SK-N-SH (cell line): ENCODE measurements at places on chromosomes 13 and 19.

DNA sequence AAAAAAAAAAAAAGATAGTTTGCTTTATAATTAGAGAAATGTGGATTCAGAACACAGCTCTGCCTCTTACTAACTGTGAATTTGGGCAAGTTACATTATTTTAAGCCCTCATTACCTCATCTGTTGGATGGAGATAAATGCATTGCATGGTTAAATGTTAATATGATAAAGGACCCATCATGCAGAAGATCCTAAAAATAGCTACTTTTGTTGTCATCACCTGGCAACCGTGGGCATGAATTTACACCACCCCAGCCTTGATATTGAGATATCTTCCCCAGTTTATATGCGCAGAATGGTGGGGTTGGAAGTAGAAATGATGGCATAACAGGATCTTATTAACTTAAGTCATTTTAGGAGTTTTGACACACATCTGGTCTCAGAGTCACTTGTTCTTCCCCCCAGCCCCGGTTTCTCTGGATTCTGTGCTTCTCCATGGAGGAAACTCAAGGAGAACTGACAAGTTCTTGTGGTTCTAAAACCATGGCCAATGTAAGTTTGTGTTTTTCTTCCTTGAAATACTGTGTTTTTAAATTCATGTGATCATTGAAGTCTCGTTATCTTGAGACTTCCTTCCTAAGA is 8.9 kb downstream of the ZNF546 start:
- no peak for DNase-seq

DNA sequence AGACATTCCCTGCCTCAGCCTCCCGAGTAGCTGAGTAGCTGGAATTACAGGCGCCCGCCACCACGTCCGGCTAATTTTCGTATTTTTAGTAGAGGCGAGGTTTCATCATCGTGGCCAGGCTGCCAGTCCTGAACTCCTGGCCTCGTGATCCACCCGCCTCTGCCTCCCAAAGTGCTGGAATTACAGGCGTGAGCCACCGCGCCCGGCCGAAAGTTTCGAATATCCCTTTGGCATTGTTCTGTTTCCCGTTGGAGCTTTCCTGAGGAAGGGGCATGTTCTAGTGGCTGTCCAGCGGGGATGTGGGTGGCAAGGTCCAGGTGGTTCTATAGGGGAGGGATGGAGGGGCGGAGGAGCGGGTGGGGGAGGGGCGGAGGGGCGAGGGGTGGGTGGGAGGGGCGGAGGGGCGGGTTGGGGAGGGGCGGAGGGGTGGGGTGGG is 2.1 kb upstream of the BSG start:
- peak; percentile 73 for DNase-seq

GRCh38 chr13:72700509-72700908 is 26.9 kb downstream of the MZT1 start:
- DNase-seq, result no peak

GRCh38 chr13:79511611-79512010 is 30.7 kb downstream of the NDFIP2 start:
- no peak for DNase-seq

- DNase-seq, result no peak
Observed at GRCh38 chr13:20501120-20501519, 24.5 kb downstream of the CRYL1 start.

- DNase-seq, result no peak
Observed at GRCh38 chr13:77065461-77066147, 38.6 kb upstream of the FBXL3 start.

DNA sequence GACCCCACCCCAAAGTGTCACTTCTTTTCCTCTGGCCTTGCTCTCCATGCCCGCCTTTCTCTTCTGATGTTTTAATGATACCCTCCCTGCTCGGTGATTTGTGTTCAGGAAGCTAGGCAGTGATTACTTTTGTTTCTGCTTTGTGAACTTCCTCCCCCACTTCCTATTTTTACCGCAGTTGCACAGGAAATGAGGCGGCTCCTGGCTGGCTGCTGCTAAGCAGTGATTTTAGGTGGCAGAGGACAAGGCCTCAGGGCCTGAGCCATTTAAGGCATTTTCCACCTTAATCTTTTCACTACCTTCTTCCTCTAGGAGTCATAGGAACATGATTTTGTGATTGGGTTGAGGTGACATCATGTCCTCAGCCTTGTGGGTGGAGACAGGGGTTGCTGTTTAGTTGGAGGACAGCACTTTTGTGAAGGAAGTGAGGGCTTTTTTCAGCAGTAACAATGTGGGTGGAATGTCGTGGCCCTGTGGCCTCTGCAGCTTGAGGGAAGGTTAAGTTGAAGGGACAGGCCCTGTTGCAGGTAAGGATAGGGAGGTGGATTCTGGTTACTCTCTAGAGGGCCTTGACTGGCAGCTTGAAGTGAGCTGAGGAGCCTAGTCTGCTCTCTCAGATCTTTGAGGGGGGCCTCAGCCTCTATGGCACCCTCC is 15.7 kb downstream of the GARRE1 start:
- no peak for DNase-seq

GRCh38 chr19:36686365-36687213 is 823 bp upstream of the ZNF567 start:
- no peak for DNase-seq

DNA sequence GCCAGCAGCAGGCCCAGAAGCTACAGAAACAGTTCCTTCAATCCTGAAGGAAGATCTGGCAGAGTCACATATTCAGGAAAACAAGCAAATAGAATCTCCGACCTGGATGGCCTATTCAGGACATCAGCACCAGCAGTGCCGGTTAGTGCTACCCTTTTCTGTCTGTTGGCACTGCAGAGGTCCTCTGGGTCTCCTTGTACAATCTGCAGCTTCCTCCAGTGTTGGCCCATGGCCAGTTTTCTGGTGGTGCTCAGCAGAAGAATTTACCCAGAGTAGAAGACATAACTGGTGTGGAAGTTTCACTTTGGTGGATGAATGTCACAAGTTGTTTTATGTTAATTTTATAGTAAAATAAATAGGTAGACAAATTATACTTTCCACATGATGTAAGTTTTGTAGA is 498.1 kb downstream of the COG6 start:
- DNase-seq, result no peak

DNA sequence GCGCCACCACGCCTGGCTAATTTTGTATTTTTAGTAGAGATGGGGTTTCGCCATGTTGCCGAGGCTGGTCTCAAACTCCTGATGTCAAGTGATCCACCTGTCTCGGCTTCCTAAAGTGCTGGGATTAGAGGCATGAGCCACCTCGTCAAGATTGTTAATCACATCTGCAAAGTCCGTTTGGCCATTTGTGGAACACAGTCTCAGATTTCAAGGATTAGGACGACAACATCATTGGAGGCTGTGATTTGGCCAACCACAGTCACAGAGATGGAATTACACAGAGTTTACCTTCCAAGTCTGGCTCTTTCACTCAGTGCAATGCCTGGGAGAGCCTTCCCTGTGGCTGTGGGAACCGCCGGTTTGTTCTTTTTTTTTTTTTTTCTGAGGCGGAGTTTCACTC is 17.8 kb downstream of the SULT2B1 start:
- DNase-seq, result no peak

GRCh38 chr13:25117312-25117711 is 21.4 kb downstream of the PABPC3 start:
- DNase-seq, result no peak

DNA sequence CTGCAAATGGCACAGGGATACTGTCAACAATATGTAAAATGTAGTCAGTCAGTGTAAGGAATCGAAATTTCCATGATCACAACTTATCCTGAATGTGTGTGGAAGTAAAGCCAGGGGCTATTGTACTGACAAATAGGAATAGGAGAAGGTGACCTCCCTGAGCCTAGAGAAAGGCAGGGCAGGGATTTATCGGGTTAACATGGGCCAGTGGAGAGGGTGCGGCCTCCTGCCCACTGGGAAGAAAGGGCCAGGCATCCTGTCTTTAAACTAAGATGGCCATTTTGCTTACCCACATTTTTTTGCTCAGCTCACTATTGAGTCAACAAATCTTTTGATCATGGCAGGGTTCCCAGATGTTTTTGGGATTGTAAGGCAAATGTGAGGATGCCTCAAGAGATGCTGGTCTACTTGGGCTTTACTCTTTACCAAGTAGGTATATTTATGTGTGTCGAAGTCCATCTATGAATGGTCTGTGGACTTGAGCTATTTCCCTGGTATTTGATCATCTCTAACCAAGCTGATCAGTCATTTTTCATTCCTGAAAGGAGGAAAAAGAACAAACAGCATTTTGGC is 116.6 kb upstream of the RNF113B start:
- no peak for DNase-seq

DNA sequence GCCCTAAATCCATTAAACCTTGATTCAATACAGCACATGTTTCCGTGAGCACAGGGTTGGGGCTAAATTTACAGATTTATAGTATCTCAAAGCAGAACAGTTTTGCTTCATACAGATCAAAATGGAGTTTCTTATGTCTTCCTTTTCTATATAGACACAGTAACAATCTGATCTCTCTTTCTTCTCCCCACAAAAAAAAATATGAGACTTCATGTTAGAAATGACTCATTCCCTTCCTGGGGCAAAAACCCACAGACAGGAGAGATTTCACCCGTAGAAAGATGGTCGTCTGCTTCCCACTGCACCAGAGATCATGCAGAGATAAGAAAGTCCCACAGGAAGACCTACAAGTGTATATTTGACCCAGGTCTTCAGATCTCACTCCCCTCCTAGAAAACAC is 7.7 kb upstream of the ZNF611 start:
- DNase-seq, result no peak

DNA sequence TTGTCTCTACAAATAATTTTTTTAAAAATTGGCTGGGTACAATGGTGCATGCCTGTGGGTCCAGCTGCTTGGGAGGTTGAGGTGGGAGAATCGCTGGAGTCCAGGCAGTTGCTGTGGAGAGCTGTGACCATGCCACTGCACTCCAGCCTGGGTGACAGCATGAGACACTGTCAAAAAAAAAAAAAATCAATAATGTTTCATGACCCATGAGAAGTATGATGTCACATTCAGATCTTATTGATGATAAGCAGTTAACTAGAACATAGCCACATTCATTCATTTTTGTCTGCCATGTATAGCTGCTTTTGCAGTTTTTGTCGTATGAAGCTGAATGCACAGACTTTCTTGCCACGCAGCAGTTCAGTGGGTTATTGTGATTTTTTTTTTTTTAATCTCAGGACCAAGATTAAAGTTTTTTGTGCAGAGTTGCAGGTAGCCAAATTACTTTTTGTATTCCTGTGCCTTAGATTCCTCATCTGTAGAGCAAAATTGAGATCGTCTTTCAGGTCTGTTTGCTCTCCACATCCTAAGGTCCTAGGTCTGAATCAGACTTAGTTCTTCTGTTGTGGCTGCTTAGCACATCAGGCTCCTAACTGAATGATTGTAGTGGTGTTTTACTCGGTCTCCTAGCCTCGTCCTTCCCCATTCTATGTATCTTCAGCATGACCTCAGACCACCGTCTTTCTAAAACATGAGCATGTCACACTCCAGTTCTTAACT is 145.2 kb downstream of the GGACT start:
- DNase-seq, result peak; percentile 10

DNA sequence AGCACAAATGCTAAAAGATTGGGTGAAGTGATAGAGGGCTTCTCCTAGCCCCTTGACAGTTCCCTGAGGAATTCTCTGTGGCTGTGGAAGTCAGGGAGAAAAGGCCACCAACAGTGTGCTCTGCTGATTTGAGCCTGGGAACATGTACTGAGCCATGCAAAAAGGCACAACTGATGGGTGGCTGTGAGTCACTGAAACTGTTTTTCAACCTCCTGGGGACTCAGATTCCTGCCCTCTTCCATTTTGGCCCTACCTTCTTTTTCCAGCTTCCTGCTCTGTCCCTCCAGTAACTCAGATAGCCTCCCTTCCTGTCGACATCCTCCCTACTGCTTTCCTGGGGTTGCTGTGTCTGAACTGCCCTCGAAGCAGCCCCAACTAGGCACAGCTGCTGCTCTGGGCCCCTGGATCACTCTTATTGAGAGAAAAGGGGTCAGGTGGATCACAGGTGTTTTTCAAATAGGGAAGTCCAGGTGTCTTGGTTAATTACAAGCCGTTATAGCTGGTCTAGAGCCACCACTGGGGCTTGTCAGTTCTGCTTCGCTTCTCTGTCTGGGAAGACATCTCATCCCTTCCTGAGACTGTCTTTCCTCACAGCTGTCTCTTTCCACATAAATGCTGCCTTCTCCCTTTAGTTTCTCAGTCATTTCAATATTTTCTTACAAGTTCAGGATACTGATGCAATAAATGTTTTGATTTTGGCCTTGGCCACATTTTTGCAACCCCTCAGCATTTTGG is 13.7 kb downstream of the FAM124A start:
- no peak for DNase-seq

DNA sequence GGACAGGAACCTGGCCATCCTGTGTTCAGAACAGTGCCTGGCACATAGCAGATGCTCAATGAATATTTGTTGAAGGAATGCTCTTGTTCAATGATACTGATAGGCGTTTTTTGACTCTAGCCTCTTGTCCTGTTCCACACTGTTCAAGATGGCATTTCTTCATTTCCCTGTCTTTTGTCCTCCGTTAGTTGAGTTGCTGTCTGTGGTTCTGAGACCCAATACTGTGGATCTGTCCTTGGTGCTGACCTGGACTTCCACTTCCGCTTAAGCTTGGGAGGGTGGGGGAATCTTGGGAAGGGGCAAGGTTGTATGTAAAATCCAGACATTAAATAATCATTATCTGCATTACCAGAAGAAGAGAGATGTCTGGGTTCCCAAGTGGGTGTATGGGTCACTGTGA is 8.3 kb upstream of the KCNN4 start:
- no peak for DNase-seq

GRCh38 chr19:49328741-49329140 is 3.8 kb upstream of the SLC6A16 start:
- DNase-seq, result no peak

DNA sequence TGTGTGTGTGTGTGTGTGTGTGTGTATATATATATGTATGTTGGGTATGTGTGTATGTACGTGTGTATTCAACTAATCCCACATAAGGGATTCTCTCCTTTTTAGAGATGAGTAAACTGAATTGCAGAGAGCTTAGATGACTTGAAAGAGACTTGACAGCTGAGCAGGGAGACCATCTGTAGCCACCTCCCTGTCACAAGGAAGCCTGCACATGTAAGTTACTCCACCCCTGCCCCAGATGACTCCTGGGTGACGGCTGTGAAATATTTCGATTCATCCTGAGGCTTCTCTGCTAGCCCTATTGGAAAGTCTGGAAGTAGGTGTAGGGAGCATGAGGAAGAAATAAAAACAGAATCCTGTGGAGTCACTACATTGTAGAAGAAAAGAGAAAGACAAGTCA is 480.4 kb downstream of the FOXO1 start:
- DNase-seq, result no peak

GRCh38 chr13:112574834-112575613 is 12.9 kb downstream of the TUBGCP3 start:
- DNase-seq, result no peak

DNA sequence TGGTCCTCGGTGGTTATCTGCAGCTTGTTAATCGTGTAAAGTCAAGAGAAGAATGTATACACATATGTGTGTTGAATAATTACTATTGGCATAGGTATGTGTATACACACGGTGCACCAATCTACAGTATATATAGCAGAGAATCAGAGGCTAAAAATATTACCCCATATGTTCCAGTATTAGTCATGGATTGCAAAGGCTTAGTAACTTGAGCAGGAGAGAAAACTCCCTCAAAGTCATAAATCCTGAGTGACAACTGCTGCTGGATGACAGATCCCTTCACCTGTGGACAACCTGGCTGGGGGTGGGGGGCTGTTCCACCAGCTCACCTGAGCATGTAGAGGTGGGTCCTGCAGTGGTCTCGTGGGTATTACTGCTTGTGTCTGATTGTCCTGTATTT is 185.0 kb downstream of the ZNF536 start:
- DNase-seq, result no peak
